COLO829 (cell line): ENCODE measurements at places on chromosomes 6 and 20.
A peak's percentile ranks its signal among the peaks of the same experiment; 100 is the strongest.

- DNase-seq: no peak
Measured at GRCh38 chr20:47699818-47700217, 85.5 kb downstream of the SULF2 start.

- DNase-seq: peak; percentile 10
Measured at GRCh38 chr6:119533603-119534279, 184.2 kb upstream of the MAN1A1 start.

DNA sequence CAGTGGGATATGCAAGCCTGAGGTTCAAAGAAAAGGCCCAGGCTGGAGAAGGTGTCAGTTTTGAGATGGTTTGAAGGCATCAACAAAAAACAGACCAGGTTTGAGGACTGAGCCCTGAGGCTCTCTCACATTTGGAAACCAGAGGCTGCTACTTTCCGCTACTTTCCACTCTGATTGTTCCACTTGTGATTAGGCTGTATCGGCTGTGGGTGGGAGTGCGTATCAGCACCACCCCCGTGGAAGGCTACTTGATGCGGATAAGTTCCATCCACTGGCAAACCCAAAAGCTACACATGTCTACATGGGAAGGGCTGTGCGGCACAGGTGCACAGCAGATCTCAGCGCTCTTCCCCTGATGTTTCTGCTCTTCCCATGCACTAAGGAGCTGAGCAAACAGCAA, 198.7 kb downstream of the GMPR start:
- no peak for DNase-seq

- no peak for DNase-seq
Measured at GRCh38 chr6:79440598-79440997, 96.6 kb downstream of the LCA5 start.

- no peak for DNase-seq
Measured at GRCh38 chr6:156911581-156911980, 134.4 kb downstream of the ARID1B start.

GRCh38 chr20:17693444-17694001, 6.2 kb upstream of the BANF2 start:
- DNase-seq: no peak

DNA sequence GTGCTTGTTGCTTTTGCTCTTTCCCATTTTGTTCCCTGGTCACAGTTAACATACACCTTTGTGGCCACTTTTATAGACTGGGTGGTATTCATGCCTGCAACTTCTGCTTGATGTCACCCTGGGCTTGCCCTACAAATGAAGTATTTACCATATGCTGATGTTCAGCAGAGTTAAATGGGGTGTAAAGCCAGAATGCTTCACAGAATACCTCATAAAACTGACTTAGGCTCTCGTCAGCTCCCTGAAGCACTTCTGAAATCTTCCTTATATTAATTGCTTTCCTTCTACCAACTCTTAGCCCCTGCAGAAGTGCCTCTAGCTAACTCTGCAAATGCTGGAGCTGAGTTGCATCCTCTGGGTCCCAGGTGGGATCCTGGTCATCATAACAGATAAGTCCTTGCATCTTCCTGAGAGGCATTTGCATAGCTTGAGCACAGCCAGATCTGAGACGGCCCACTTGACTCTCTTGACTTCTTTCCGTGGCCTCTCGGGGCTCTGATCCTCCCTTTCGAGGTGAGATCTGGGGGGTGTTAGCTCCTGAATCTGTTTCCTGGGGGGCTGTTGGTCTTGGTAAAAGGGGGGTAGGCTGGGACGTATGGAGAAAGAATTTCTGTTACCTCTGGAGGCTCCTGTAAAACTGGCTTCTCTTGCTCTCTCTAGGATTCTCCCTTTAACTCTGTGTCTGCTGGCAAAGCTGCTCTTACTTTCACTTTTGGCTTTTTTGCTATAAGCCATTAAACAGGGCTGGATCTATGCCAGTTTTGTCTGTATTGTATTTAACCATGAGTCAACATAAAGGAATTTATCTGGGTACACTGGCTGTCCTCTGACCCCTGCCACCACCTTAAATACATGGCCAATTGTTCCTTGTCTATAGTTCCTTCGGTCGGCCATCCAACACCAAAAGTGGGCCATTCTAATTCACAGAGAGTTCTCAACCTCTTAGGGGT, 223.0 kb upstream of the SYNCRIP start:
- DNase-seq: no peak

GRCh38 chr20:5128886-5129285, 2.1 kb downstream of the CDS2 start:
- no peak for DNase-seq

GRCh38 chr20:21189761-21190523, 64.1 kb downstream of the KIZ start:
- DNase-seq: no peak

- DNase-seq: no peak
Measured at GRCh38 chr20:43507150-43508080, at the start of gene L3MBTL1. TSS of gene L3MBTL1 (plus strand) at chr20:43507697. CDS start at chr20:43513504, 5,807 bp downstream.

DNA sequence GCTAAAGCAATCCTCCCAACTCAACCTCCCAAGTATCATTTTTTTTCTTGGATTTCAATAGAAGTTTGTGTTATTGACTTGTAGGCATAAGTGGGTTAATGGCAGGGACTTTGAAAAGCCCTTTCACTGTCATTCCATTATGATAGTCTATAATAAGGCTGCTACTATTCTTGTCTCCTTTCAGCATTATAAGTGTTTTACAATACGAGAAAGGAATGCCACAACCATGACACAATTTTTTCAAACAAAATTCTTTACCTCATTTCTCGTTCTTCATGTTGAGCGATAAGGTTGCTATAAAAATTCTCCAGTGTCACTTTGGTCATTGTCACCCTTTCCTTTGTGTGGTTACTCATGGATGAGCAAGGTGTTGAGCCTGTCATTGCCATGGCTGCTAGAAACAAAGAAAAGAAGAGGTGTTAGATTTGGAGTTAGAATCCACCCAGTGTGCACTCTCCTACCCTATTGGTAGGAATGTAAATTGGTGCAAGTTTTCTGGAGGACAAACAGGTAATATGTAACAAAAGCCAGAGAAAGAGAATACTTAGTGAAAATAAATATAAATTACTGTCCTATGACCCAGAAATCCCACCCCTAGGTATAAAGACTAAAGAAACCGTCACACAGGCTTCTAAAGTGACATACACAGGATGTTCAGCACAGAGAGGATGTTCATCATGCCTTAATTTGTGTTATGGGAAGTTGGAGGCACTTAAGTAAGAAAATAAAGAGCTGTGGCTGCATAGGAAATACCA, 7.3 kb downstream of the STK38 start:
- no peak for DNase-seq

DNA sequence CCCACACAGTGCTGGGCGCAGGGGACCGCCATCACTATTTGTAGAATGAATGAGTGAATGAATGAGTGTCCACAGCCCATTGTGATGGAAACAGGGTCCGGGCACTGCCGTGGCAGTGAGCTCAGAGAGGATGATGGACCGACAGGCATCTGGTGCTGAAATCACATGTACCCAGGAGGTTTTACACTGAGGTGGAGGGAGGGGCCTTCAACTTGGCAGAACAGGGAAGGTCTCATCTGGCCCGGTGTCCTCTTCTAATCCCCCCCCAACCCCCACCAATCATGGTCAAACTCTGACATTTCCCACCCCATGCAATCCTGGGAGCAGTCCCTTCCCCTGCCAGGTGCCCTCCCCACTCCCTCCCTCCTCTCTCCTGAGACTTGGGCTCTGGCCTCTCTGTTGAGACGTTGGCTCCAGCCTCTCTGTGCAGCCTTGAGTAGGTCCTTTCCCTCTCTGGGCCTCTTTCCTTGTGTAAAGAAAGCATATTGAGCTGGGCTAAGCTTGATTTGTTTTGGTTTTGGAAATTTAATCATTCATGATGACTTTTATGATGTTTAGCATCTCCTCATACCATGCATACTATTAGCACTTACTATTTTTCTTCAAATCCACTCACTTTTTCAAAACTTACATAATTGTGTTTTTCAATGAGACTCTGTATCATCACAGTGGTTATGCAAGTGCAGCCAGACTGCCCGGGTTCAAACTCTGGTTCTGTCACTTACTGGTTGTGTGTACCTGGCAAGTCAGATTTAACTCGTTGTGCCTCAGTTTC, 10.8 kb downstream of the KIAA1755 start:
- no peak for DNase-seq

DNA sequence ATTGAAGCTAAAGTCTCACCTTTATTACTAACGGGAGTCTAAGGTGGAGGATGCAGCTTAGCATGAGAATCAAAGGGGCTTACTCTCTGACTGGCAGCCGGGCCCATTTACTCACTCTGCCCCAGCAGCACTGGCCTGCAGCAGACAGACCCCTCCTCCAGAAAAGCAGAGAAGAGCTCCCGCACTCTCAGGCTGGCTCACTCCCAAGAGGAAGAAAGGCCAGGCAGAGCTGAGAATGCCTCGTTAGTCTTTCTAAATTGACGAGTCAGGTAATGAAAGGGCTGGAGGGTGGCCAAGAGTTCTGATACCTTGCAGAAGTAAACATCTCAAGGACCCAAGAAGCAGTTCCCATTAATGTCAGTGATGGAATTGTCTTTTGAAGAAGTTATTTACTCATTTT, 44.5 kb upstream of the IL20RA start:
- no peak for DNase-seq

DNA sequence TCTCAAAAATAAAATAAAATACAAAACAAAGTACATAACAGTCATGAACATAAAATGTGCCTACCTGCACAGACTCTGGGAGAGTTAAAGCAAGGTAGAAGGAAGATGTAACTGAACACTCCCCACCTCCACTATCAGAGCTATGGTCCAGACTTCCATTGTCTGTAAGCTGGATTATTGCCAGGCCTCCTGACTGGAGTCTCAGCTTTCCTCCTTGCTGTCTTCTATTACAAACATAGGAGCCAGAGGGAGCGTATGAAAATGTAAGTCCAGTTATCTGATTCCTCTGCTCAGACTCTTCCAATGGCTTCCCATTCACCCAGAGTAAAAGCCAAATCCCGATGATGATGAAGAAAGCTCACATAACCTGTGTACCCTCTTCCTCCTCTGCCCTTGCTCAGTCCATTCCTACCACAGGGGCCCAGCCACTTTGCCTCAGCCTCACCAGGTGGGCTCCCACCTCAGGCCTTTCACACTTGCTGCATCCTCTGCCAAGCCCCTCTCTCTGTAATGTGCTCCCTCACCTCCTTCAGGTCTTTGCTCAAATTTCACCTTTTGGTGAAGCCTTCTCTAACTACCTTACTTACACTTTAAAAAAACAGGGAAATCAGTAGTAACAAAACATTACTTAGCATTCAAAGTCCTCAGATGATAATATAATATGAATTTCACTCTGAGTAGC, 194.1 kb downstream of the RIMS1 start:
- DNase-seq: no peak

DNA sequence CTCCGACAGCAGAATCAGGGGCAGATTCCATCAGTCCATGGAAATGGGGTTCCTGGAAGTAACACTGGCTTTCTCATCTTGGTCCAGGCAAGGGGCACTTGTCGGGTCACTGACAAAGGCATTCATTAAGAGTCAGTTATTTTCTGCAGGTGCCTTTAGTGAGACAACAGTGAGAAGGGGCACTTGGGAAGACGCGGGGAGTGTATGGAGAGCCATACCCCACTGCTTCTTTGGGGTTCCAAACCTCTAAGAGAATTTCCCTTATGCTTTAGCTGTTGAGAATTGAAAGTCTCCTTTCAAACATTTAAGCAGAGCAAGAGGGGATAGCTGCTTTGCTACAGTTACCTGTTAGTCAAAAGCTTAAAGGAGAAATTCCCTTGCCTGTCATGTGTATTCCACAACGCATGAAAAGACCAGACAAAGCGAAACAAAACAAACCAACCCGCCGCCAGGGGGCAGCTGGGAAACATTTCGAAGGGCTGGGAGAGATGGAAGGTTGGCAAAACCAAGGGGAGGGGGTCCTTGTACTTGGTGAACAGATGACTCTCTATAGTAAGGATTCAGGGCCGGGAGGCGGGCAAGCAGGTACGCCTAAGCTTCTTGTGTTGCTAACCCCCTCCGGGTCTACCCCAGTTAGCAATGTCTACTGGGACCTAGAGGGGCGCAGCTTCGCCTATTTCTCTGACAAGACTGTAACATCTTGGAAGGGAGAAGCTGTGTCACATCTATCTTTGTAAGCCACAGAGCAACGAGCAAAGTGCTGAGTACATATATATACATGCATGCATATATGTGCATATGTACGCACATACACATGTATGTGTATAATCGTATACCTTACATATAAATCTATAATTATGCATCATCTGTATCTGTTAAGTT, 474.9 kb upstream of the AGPAT4 start:
- DNase-seq: peak; percentile 45

- no peak for DNase-seq
Measured at GRCh38 chr6:47221565-47221964, 88.1 kb downstream of the TNFRSF21 start.

DNA sequence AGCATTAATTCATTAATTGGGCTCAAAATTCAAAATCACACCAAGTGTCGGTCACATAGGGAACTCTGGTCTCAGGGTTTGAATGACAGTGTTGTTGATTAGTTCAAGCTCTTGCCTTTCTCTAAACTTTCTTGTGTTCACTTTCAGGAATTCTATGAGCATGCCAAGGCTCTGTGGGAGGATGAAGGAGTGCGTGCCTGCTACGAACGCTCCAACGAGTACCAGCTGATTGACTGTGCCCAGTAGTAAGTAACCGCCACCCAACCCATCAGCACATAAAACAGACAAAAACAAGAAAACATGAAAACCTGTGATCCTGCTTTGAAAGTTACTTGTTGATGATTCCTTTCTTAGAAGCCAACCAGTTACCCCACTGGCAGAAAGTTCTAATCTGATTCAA, 52.7 kb downstream of the GNAS start:
- DNase-seq: no peak

- DNase-seq: no peak
Measured at GRCh38 chr6:28003661-28004060, 46.6 kb downstream of the OR2B6 start.

GRCh38 chr6:6469074-6469473, 119.4 kb upstream of the LY86 start:
- no peak for DNase-seq

- no peak for DNase-seq
Measured at GRCh38 chr6:133547136-133547535, 306.0 kb downstream of the EYA4 start.

- DNase-seq: no peak
Measured at GRCh38 chr6:99789767-99790166, 183.1 kb downstream of the PRDM13 start.

GRCh38 chr6:89970609-89971337, 76.5 kb downstream of the GJA10 start:
- DNase-seq: peak; percentile 59

GRCh38 chr20:36929290-36929689, 22.2 kb downstream of the SAMHD1 start:
- DNase-seq: no peak

- DNase-seq: peak; percentile 42
Measured at GRCh38 chr6:81401970-81402690, 350.4 kb downstream of the TENT5A start.

GRCh38 chr6:108655806-108656651, 95.3 kb downstream of the FOXO3 start:
- DNase-seq: peak; percentile 64

DNA sequence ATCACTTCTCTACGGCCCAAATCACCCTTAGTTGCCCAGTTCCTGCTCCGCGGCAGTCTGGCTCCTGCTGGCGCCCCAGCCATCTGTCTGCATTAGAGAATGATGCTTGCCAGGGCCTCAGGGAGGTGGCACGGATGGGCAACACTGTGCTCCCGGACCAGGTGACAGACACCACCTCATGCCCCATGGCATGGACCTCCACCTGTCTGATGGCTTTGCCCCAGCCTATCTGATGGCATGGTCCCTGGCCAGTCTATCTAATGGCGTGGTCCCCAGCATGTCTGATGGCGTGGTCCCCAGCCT, 18.8 kb upstream of the MRGBP start:
- DNase-seq: no peak
